Stimulated activated CD8-positive, alpha-beta memory T cell treated with anti-CD3 and anti-CD28 coated beads, Interleukin-4, amount 100 ng/mL, for 1 hour (primary cell): ENCODE measurements at places on chromosomes 7 and 10.

DNA sequence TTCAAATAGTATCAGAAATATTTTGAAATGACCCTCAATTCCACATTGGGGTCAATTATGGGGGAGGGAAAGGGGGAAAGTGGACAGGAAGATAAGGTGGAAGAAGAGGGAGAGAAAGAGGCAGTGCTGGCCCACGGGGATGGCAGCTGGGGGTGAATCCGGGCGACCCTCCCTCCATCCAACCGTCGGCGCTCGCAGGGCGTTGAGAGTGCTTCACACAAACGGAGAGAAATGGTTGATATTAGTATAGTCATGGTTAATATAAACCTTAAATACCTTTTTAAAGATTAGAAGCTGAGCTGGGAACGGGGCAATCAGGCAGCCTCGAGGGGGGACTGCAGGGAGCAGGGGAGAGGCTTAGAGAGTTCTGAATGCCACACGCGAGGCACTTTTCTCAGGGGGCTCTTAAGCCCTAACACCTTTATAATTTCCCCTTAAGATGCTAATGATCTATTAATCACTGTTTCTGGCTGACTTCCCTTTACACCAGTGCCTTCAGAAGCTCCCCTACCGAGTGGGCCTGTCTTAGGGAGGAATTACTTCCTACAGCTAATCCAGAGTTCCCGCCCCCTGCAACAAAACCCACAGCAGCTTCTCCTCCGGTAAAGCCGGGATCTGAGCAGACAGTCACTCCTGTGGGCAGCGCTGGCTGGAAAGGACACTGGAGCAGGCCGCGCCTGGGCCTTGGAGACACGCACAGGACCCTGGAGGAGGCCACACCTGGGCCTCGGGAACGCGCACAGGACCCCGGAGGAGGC lies 39.5 kb downstream of the PRKAG2 start:
- no peak for DNase-seq

DNA sequence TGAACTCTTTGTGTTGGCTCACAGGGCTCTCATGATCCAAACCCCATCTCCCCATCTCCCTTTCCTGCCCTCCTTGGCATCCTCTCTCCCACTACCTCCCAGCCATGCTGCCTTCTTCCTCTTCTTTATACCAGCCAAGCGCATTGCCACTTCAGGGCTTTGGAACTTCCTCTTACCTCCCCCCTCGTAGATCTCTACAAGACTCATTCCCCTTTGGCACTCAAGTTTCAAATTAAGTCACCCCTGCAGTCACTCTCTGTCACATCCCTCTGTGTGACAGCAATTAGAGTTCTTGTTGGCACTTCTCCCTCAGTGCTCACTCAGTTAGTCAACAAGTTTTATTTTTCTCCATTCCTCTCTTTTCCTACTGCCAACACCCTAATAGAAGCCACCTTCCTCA lies 20.8 kb upstream of the NRP1 start:
- DNase-seq = no peak

GRCh38 chr7:112212571-112212970 lies 6.1 kb downstream of the ZNF277 start:
- no peak for DNase-seq

- DNase-seq = no peak
Observed at GRCh38 chr7:75842836-75843446, 29.3 kb upstream of the CCL24 start.

- no peak for DNase-seq
Observed at GRCh38 chr10:31272841-31273240, 46.2 kb upstream of the ZEB1 start.

DNA sequence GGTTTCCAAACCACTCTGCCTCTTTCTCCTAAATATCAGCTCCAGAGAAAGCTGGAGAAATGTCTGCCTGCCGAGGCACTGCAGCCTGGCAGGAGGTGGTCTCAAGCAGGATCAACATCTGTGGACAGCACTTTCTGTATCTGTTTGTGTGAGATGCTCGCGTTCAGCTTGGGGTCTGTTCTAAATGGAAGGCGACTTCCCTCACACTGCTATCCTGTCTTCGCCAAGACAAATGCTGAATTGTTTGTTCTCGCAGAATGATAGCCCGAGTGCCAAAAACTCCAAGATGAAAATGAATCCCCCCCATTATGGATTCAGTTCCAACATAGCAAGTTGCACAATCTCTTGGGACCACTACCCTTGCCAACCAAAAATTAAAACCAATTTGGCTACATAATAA lies 72.2 kb upstream of the PALS2 start:
- DNase-seq = no peak

- no peak for DNase-seq
Observed at GRCh38 chr10:99769706-99770105, 12.7 kb upstream of the ABCC2 start.

DNA sequence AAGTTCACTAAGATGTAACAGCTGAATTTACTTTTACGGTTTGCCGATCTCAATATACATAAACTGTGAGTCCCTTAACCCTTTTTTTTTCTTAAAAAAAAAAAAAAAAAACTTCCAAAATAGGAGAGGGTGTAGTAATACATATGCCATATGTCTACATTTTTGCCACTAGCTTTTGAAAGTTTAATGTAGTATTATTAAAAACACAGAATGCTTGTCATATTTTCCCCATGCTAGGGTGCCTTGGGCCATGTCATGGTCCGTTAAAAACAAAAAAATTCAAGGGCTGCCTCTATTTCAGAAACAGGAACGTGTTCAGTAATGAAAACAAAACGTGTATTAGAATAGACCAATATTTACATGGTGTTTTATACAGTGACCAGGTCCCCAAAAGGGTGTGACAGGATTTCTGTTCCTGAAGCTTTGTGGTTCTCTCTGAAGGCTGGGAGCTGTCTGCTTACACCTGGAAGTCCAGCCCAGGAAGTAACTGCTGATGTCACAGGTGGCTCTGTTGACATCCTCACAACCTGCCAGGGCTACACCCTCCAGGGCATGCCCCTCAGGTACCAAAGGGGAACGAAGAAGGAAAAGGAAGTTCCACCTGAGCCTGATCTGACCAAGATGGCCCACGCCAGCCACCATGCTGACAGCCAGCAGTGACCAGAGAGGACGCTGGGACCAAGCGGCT lies 79.0 kb downstream of the COBL start:
- DNase-seq = no peak

GRCh38 chr10:71436268-71437125 lies 39.8 kb downstream of the CDH23 start:
- no peak for DNase-seq

- DNase-seq = no peak
Observed at GRCh38 chr7:17181482-17181881, 117.0 kb upstream of the AHR start.

- DNase-seq = no peak
Observed at GRCh38 chr10:18743926-18744325, 84.7 kb downstream of the ARL5B start.

DNA sequence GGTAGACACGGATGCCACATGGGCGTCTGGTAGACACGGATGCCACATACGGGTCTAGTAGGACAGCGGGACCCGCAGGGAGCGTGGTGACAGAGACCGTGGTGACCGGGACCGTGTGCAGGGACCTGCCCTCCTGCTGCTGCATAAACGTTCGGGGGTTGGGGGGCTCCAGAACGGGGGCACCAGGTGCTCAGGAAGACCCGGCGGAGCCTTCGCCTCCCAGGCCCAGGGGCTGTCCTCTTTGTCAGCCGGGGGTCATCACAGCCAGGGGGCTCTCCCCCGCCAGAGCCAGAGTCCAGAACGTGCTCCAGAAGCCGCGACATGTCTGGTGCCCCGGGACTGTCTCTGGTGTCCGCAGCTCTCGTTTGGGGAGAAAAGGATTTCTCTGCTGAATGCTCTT lies 69.2 kb upstream of the ADGRA1 start:
- no peak for DNase-seq

DNA sequence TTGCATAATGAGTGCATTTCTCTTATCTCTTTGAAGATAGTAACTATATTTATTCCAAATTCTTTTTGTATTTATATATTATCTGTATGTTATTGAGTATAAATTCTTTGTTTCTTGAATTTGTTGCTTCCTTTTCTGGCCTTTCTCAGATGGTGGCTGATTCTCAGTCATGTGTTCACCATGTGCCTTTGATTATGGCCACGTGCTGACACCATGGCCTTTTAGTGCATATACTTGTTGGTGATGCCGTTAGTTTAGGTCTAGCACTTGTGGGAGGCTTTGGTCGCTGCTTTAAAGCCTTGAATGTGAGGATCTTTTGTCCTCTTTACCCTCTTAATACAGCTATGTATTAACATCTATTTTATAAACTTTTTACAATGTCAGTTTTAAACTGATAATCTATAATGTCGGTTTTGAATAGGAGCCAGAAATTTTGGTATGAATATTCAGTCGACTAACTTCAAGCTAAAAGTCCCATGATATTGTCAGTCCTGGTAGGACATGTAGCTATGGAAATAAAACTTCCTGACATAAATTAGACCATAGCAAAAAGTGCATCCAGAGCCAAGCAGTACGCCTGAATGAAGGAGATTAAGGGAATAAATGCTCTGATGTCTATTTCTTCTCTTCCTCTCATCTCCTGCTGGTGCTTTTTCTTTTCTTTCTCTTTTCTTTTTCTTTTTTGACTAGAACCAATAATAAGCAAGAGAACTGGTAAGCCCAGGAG lies 130.3 kb downstream of the GNAI1 start:
- no peak for DNase-seq

DNA sequence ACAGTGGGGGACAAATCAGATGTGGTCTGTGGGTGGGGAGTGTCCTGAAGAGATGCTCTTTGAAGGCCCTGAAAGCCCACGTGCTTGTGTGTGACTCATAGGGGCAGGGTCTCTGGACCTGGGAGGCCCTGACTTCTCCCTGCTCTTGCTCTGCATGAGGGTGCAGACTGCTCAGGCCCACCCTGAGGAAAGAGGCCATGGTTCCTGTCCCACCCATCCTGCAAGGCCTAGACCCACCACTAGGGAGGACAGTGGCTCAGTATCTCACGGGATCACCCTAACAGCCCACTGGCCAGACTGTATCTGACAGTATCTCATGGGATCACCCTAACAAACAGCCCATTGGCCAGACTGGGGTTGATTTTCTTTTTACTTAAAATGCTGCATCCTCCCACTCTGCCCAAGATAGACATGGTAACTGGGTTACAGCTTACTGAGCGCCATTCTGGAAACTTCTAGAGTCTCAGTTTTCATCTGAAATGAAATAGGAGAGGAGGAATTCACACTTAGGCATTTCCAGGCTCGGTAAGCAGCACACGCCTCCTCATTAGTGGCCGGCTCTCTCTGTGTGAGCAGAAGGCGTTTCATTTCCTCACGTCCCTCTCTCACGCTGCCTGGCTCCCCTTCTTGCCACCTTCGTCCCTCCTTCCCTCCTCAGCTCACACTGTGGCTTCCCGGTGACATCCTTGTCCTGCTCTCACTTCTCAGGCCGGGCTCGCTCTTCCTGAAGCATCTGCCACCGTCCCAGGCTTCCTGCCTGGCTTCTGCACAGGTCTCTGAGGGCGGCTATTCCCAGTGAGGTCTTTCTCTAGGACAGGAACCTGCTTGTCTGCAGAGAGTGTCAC lies 242.6 kb downstream of the GLRX3 start:
- no peak for DNase-seq

DNA sequence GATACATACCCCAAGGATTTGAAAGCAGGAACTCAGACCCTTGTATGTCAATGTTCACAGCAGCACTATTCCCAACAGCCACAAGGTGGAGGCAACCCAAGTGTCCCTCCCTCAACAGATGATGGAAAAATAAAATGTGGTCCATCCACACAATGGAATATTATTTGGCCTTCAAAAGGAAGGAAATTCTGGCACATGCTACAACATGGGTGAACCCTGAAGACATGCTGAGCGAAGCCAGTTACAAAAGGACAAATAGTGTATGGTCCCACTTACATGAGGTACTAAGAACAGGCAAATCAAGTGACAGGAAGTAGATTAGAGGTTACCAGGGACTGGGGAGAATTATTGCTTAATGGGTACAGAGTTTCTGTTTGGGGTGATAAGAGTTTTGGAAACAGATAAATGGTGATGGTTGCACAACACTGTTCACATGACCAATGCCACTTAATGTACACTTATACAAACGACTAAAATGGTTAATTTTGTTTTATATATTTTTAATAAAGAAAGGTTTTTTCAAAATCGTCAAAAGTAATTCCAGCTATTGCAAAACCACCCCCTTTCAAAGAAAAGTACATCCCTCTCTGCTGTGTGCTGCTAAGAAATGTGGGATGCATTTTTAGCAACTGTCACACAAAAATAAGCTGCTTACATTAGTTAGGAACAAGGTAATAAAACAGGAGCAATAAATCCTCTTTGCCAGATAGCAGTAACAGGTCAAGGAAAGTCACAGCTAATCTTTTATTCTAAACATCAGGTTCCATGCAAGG lies 85.7 kb downstream of the GRB10 start:
- no peak for DNase-seq

DNA sequence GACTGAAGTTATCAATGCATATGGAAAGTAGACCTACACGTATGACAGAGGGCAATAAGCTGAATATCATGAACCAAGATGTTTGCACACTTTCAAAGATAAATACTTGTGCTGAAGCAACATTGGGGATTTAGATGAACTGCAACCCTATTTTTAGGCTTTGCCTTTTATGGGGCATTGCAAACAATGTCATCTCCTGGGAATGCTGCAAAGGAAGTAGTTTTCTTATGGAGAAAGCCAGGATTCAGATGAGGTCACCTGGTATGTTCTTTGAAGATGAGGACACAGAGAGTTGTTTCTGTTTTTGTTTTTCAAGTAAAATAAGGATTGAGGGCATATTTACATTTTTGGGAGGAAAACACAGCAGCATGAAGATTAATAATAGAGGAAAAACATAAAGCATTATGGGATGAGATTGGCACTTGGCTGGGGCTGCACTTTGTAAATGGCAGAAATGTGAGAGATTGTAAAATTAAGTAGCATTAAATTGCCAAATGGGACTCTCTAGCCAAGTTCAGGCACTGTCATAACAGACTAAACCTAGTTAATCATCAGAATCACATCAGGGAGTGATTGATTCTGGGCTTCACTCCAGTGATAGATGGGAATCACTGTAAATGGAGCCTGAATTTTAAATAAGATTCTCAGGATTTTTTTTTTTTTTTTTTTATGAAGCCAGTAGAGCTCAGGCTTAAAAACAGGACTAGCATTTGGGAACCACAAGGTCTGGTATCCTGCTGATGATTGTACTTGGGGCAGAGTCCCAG lies 63.1 kb downstream of the MALRD1 start:
- no peak for DNase-seq

DNA sequence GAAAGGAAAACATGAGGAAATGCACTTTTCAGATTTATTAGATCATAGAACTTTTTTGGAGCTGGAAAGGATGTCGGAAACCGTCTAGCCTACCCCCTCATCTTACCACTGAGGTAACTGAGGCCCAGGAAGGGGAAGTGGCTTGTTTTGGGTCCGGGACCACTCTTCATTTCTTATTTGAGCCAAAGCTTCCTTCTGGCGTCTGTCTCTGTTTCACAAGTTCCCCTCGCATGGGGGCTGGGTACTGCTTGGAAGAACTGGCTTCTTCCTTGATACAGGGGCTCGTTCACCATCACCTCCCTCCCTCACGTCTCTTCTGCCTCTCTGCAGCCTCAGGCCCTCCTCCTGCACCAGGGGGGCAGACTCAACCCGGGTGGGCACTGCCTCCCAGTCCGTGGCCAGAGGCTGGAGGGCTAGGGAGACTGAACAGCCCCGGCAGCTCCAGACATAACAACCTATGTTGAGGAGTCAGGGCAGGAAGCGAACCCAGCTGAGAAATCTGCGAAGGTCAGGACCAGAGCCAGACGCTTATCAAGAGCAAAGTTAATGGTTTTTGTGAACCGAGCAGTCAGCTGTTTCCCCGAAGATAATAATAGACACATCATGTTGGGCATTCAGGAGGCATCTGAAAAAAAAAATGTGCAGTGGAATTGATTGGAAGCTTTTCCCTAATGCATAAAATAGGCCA lies 12.9 kb downstream of the HTRA1 start:
- DNase-seq = no peak
